ENCODE measurements at places on chromosomes 3 and 15.

DNA sequence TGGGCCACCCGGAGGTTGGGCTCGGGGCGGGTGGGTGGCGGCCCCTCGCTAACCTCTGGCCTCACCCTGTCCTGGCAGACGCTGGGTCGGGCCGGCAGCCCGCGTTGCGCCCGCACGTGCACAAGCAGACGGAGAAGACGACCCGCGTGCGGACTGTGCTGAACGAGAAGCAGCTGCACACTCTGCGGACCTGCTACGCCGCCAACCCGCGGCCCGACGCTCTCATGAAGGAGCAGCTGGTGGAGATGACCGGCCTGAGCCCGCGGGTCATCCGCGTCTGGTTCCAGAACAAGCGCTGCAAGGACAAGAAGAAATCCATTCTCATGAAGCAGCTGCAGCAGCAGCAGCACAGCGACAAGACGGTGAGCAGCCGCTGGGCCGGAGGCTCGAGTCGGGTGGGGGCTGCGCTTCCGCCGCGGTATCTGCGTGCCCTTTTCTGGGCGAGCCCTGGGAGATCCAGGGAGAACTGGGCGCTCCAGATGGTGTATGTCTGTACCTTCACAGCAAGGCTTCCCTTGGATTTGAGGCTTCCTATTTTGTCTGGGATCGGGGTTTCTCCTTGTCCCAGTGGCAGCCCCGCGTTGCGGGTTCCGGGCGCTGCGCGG is 3.7 kb downstream of the ISL2 start:
- no peak for DNase-seq

- DNase-seq = no peak
These were observed 37.3 kb downstream of the SLCO2A1 start for GRCh38 chr3:133992381-133992780.

DNA sequence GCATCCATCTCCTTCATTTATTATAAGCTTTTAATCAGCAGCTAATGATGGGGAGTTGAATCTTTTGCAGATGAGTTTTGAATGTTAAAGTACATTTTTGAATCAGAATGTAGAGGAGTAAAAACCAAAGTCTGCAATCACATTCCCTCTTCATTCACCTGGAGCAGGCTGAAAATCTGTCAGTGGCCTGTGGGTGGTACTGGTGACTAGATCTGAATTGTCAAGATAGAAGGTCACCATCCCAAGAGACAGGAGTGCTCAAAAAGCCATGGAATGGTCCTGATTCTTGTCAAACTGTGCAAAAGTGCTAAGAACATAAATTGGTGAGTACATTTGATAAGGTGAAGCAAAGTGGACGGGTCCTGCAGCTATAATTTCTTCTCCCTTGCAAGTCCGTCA is 881.3 kb upstream of the NR2F2 start:
- DNase-seq = no peak

DNA sequence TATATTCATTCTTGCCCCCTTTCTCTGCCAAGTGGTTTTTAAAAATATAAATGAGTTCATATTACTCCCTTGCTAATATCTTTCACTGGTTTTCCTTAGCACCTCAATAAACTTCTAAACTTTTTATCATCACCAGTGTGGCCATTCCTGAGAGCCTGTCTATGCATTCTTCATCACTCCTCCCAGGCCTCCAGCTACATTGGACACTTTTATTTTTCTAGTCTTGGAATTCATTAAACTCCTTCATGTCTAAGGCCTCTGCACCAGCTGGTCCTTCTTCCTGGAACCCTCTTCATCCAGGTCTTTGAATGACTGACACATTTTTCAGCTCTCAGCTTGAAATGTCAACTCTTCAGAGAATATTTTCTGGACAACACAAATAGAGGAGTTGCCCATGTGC is 120.4 kb upstream of the P2RY1 start:
- DNase-seq = no peak

All from D341Med (cell line).